Fibroblast of mammary gland (primary cell): ENCODE measurements at places on chromosomes 5 and 9.
A peak's percentile ranks its signal among the peaks of the same experiment; 100 is the strongest.

DNA sequence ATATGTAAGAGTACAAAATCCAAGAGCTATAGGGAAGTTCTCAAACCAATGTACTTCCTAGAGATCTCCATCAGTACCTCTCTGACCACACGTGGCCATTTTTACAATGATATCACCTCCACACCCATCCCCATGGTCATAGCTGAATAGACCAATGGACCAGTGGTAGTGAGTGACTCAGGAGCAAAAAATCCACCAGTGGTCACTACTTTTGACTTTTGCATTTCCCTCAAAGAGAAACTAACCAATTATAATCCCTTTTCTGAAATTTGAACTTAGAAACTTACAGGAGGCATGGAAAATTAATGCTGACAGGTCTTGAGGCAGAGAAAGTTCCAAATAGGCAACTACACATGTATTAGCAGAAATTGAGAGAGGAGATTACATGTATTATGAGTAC is 238.4 kb downstream of the TRPM3 start:
- DNase-seq = peak; percentile 63

DNA sequence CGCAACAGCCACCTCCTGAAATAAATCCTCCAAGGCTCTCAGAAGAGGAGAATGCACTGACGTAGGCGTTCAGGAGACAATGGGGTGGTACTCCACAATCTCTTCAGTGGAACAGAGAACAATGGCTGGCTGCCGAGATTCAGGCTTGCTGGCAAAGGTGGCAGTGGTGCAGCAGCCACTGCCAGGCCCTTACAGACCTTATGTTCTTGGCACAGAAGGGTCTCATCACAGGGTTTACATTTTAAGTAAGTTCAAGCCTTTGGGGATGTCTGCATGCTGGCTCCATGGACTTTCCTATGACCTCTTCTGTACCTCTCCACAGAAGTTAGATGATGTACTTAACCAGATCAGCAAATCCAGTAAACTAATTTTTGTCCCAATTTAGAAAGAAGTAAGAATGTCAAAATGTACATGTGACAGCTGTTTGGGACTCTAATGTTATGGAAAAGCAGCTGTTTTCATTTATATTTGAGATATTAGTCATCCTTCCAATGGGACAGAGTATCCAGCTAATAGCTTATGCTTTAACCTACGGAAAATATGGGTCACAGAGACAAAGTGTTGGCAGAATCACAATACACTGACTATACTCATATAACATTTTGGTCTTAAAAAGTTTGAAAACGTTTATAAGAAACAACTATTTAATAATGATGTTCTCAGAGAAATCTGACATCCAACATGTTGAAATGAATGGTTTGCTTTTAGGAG is 180.9 kb downstream of the MAPKAP1 start:
- peak; percentile 93 for DNase-seq

- DNase-seq = peak; percentile 97
Measured at GRCh38 chr9:108444400-108445358, 411.1 kb downstream of the ACTL7B start.

DNA sequence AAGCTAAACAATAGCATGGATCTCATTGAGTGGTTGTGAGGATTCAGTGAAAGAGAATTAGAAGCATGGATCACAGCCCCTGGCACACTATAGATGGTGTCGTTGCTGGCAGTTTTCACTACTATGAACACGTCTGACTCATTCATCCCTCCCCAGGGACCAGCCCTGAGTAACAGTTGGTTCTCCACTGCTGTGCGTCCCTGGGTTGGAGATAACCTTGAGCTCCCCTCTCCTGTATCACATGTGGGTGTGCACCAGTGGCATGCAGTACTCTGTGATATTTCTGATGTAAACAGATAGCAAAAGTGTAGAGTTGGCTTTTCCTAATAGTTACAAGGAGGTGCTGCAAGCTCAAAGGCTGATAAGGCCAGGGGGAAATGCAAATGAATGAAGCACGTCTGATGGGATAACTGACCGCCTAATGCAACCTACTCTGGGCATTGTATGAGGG is 8.8 kb upstream of the LCP2 start:
- DNase-seq = peak; percentile 96

DNA sequence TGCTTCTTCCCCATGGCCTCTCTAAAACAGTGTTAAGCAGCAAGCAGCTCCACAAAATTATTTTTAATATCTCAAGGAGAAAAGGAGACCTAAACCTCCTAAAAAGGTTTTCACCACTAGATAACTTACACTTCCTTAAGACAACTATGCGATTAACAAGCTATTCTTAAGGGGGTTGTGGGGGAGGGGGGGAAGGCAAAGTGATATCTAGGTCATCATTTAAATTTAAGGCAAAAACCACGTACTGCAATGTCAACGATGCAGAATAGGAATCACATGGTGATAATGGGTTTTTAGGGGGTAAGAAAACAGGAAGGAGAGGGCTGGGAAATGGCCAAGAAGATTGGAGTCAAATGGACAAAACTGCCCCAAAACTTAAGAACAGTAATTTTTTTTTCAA is 32.6 kb downstream of the CSNK1A1 start:
- no peak for DNase-seq

GRCh38 chr5:60143942-60144549 is 250.5 kb upstream of the PDE4D start:
- no peak for DNase-seq

GRCh38 chr9:127406799-127407491 is 10.0 kb downstream of the SLC2A8 start:
- DNase-seq = no peak

GRCh38 chr5:20360263-20360662 is 372.3 kb upstream of the CDH18 start:
- no peak for DNase-seq

DNA sequence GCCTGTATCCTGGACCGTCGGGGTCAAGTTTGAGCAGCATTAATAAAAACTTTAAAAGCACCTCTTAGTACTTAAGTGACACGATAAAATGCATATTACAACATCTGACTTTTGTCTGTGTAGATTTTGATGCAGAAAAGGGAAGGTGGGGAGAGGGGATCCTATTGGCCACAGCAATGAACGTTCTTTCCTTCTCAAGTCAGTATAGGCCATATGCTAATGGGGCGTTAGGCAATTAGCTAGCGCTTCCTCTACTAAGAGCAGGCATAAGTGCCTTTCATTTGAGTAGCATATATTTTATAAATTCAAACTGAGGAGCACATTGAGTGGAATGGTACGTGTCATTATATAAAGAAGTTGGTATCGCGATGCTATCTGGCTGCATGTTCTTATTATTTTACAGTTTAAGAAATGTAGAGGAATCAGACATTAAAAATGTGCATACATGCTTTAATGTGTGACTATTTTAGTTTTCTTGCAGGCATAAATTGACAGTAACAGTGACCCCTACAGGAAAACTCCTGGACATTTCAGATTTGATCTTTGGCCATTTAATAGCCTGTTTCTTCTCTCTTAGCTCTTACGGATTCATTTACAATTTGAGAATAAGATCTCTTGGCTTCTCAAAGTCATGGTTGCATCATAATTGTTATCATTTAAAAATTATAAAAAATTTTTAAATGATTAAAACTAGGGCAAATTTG is 1.1 kb upstream of the GNA14 start:
- DNase-seq = peak; percentile 48

- DNase-seq = peak; percentile 77
Measured at GRCh38 chr5:143682929-143683386, 129.0 kb upstream of the HMHB1 start.

DNA sequence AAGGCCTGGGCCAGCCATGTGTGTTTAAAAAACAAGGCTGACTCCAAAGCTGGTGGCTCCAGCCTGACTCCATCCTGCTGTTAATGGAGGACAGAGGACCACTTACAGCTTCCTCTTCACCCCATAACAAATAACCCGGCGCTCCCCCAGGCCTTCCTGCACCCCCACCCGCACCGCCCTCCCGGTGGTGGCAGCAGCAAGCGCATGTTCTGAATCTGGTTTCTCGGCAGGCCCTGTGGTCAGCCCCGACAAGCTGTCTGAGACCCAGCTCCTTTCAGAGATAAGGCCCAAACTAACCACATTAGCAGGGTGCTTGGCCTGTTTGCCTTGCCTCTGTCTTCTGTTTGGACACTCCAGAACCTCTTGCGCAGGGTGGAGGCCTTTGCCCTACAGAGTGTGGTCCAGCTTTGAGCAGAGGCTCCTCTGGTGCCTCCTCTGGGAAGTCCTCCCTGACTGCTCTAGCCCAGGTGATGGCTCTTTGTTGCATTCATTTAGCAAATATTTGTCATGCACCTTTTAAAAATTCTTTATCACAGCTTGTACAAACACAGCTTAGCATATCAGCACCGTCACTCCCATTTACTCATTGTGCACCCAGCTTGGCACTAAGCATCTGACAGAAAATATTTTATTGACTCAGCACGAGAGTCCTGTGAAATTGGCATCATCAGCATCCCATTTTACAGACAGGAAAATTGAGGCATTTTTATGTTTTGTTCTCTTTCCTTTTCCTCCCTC is 78.4 kb downstream of the NDFIP1 start:
- DNase-seq = no peak
